ENCODE measurements at places on chromosomes 2 and 18.

DNA sequence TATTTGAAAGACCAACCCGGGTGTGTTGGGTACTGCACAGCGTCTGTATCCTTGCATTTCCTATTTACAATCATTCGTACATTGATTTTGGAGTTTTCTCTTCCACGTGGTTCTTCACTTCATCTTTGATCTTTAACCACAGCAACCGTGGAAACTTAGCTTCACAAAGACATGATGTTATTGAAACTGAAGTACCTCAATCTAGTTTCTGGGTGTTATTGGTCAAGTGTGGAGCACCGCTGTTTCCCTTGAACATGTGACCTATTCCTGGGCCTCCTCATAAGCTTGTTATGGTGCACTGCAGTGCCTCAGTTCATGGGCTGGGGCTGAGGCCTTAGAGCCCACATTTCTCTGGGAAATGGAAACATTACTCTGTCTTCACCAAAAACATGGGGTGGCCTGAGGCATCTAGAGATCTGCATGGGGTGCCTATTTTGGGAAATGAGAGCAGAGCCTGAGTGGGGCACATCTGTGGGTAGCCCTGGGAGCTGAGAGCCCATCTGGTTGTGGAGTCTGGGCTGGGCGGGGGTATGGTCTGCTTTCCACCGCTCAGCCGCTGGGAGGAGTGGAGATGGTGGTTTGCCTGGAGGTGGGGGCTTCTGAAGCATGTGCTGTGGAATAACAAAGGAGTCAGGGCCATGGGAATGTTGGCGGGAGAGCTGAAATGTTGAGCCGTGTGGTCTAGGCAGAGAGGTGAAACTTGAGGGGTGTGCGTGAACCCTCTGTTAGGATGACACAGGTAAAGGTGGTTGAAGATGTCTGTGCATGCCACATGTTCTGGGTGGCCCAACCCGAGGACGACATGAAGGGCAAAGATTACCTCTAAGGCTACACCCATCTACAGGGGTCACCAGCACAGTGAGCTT, 37.4 kb downstream of the ZNF236 start:
- no peak for DNase-seq

DNA sequence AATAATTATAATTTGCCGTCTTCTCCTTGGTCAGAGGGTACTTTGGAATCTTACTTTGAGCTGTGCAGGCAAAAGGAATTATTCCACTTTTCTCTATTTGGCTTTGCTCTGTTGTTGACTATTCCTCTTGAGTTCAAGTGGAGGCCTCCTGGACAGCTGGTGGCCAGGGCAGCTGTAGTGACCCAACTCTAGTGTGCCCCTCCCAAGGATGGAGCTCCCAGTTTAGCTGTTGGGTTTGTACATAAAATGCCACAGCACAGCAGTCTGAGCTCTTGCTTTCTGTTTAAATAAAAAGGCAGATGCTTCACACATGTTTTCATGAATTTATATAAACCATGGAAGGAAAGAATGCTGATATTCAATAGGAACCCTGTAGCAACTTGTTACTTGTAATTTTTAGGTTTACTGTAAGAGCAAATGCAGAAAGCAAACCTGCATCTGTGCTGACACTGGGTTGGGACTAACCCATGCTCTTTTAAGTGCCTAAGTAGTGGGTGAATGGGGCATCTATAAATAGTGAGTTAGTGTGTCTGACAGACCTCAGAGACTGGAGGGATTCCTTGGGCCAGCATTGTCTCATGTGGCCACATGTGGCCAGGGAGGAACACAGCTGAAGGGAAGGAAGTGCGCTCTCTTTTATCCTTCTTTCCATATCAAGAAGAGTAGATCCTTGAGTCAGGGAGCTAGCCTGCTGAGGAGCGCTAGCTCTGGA, 121.8 kb downstream of the FHOD3 start:
- DNase-seq: no peak

DNA sequence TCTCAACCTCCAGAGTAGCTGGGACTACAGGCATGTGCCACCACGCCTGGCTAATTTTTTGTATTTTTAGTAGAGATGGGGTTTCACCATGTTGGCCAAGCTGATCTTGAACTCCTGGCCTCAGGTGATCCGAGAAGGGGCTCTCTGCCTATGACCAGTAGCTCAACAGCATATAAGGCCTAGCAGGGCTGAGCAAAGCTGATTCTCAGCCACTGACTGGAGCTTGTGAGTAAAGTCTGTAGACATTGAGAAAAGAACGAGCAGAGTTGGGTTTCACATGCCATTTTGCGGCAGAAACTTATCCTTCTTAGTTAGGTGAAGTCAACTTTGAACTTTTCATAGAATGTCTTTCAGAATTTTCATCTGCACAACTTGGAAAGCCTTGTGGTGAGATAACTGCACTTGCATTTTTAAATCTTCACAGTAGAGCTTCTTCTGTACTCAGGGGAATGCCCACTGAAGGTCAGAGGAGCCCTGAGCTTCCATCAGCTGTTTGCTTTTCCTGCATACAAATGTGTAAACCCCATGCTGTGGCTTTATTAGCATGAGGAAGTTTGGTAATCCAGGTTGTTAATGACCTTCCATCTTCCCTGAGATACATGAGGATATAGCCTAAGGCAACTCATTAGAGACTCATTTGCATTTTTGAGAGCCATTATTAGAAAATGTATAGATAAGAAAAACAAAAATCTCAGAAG, 602.4 kb downstream of the METTL4 start:
- DNase-seq: no peak

GRCh38 chr2:68632021-68632420, 11.4 kb upstream of the PROKR1 start:
- DNase-seq: no peak

DNA sequence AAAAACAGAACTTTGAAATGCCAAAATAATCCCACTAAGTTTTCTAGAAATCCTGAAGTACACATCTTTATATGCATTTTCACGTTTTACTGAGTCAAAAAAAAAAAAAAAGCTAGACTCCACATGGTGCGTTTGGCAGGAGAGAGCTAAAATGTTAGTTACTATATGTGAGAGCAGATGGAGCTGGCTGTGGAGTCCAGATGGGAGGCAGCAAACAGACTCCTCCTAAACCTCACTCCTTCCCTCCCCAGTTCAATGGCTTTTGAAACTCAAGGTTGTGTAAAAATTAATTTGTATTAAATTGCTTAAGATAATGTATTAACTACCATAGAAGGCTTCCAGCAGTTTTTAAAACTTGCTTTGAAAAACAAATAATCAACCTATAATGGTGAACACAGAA, 248.8 kb downstream of the AGPS start:
- no peak for DNase-seq

DNA sequence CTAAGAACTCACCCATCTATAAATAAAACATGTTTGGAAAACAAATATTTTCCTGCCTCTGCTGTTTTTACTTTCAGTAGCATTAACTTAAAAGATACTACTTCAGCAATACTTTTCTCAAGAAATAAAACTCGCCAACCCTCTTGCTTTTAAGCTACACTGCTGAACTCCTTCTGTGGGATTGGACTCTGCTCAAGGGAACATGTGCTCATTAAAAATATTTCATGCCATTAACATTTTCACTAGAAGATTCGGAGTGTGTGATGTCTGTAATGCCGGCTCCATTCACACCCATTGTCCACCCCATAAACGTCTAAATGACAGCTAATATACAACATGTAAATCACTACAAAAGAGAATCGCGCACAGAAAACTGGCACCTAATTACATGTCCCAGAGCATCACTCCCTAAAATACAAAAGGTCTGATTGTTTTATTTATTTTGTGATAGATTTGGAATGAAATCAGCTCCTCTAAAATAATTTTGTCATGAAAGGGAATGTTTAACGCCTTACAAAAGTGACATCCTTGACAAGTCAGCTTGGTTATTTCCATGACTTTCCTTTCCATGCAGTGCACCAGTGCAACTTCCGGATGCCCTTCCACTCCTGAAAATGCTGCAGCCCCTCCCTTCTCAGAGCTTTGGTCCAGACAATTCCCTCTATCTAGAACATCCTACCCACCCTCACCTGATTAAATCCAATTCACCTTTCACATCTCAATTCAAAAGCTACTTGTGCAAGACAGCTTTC, 73.1 kb downstream of the ANKRD44 start:
- no peak for DNase-seq

- DNase-seq: no peak
Observed at GRCh38 chr2:102337012-102337411, 18.6 kb upstream of the IL18R1 start.

DNA sequence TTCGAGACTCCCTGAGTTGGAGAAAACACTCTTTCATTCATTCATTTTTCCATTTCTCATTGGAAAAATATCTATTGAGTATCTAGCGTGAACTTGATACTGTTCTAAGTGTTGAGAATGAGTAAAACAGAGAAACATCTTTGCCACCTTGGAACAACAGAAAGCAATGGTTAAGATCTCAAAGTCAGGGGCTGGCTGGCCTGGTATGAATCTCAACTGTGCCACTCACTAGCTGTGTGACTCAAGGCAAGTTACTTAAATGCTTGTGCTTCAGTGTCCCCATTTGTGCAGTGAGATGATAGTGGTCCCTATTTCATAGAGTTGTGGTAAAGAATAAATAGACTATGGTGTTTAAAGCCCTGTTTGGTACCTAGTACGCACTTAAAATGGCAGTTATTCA, 415.2 kb downstream of the NBAS start:
- DNase-seq: no peak

DNA sequence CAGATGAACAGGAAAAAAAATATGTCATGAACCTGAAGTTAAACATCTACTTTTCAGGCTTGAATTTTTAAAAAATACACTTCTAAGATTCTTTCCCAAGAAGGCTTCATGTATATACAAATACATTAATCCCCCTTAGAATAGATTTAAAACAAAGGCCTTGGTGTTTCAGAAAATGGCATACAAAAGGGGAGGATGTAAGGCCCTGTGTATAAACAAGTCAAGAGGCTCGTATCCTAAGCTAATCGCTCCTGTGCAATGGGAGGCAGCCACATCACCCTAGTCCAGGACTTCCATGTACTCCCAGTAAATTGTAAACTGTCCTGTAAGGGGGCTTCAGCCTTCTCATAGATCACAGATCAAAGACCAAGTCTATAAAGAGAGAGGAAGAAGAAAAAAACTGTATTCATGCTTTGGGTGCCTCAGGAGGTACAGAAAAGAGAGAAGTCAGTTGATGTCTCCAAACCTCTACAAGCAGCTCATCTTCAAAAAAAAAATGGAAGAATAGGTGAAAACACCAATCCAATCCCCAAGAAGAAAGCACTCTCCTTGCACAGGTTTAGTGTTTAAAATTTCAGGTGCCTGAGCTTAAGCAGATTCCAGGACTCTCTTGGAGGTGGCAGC, 53.9 kb downstream of the ANKRD44 start:
- DNase-seq: no peak

DNA sequence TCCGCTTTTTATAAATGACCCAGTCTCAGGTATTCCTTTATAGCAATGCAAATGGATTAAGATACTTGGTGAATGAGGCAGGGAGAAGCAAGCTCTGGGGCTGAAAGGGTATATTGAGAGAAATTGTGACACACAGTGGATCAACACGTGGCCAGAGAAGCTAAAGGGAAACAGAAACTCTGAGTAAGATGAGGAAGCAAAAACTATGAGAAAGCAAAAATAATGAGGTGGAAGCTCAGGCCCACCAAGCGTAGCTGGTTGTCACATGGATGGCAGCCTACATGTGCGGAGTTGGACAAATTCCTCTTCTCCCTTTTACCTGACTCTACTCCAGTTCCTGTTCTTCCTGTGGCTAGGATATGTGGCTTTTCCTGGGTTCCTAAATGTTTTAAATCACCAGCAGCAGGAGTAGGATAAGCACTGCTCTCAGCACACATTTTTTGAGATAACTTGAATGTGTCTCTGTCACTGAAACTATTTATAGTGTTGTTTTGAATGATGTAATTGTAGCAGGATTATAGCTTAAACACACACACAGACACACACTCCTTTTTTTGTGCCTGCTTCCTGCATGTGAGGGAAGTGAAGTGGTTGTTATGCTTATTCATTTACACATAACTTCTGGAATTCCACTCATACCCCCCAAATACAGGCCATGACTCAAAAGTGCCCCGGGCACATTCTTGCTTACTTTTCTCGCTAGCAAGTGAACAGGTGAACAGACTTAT, 30.1 kb upstream of the EPC2 start:
- no peak for DNase-seq

GRCh38 chr2:201923436-201924328, 110.0 kb upstream of the FZD7 start:
- no peak for DNase-seq

DNA sequence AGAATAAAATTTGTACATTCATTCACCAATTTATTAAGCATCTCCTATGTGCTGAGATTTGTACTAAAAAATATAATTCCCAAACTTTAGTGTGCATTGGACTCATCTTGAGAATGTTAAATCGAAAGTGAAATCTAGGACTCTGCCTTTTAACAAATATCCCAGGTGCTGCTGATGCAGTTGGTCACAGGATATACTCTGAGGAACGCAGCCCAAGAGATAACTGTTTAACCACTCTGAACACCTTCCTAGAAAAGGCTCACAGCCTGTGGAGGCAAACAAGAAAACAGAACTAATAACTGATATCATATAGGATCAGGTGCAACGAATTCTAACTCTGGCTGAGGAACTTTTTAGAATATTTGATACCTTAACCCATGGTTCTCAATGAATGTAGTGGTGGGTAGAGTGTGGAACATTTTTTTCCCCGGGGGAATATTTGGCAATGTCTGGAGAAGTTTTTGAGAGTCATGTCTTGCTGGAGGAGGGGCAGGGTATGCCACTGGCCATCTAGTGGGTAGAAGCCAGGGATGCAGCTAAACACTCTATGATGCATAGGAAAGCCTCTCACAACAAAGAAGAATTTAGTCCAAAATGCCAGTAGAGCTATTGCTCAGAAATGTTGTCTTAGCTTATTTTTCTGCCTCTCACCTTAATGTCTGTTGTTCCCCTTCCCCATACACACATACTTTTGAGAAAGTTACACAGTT, 96.5 kb downstream of the EHBP1 start:
- DNase-seq: no peak

- no peak for DNase-seq
Observed at GRCh38 chr2:180254872-180255271, 247.8 kb upstream of the CWC22 start.

DNA sequence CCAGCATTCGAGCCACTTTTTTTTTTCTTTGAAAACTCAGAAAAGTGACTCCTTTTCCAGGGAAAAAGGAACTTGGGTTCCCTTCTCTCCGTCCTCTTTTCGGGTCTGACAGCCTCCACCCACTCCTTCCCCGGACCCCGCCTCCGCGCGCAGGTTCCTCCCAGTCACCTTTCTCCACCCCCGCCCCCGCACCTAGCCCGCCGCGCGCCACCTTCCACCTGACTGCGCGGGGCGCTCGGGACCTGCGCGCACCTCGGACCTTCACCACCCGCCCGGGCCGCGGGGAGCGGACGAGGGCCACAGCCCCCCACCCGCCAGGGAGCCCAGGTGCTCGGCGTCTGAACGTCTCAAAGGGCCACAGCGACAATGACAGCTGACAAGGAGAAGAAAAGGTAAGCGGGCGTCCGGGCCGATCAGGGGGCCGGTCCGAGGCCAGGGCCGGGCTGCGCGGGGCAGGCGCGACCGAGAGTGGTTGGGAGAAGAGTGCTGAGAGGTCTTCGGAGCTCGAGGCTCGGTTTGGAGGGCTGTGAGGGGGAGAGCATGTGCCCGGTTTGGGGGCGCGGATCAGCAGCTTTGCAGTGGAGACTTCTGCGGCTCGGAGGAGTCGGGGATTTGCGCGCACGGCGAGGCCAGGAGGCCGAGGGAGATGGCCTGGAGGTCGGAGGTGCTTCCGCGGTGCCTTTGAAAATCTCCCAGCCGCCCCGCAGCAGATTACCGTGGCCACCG, 502 bp downstream of the EPAS1 start:
- peak; percentile 61 for DNase-seq

- no peak for DNase-seq
Observed at GRCh38 chr2:212022966-212023365, 515.6 kb downstream of the ERBB4 start.
